Esophagus squamous epithelium (tissue), 5 donors: ENCODE measurements at places on chromosomes 16 and 17.

- no peak for DNase-seq
Observed at GRCh38 chr16:81491541-81492188, 47.1 kb downstream of the CMIP start.

DNA sequence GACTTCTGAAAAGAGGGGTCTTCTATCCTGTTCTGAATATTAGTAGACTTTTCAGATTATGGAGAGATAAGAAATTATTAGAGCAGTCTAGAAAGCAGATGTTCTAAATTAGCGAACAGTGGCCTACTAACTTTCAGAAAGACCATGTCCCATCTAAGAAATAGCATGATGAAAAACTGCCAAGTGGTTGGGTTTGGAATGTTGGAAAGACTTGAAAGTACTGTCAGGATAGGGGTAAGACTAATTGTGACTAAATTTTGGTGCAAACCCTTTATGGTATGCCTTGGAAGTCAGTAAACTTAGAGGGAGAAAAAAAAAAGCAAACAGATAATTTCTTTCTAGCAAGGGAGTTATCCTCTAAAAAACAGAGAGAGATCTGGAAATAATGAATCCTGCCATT, 41.1 kb downstream of the TANGO6 start:
- no peak for DNase-seq

DNA sequence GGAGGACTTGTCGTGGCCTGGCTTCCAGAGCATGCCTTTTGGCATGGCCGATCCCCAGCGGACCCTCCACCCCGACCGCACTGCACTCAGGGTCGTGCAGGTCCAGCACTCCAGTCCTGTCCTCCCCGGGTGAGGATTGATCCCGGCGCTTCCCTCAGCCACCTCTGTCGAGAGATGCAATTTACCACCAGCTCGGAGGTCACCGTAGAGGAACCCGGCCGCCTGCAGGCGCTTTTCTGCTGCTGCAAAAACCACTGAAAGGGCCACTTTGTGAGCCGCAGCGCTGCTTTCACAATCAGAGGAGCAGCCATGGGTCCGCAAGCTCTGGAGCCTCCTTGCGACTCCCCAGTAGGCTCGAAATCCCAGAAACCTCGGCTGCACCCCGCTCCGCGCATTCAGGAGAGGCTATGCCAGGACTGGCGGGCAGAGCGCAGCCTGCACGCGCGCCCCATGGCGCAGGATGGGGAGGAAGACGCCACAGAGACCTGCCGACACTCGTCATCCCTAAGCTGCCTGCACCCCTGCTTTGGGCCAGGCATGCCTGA, 134.2 kb downstream of the HS3ST2 start:
- DNase-seq: no peak

GRCh38 chr16:87560428-87561199, 41.7 kb upstream of the JPH3 start:
- DNase-seq: no peak

GRCh38 chr17:77995146-77995852, 36.8 kb downstream of the TNRC6C start:
- no peak for DNase-seq

GRCh38 chr16:77300256-77300655, 101.0 kb downstream of the SYCE1L start:
- no peak for DNase-seq

- no peak for DNase-seq
Observed at GRCh38 chr16:9016824-9017223, 53.1 kb upstream of the USP7 start.

- no peak for DNase-seq
Observed at GRCh38 chr17:32495359-32496231, 8.8 kb downstream of the CDK5R1 start.

DNA sequence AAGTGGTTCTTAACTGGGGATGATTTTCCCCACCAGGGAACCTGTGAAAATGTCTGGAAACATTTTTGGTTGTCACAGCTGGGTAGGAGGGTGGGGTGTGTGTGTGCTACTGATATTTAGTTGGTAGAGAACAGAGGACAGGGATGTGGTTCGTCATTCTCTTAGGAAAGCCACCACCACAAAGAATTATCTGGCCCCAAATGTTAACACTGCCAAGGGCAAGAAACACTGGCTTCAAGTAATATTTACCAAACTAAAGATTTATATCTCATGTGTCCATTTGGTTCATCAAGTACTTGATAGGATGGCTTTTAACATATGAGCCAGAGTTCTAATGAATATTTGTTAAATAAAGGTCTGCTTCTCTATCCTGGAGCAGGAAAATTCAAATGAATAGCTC, 19.5 kb downstream of the MPHOSPH6 start:
- no peak for DNase-seq

- no peak for DNase-seq
Observed at GRCh38 chr16:4777339-4778049, 10.5 kb upstream of the ZNF500 start.

GRCh38 chr17:17834974-17835373, 1.8 kb downstream of the SREBF1 start:
- DNase-seq: no peak

DNA sequence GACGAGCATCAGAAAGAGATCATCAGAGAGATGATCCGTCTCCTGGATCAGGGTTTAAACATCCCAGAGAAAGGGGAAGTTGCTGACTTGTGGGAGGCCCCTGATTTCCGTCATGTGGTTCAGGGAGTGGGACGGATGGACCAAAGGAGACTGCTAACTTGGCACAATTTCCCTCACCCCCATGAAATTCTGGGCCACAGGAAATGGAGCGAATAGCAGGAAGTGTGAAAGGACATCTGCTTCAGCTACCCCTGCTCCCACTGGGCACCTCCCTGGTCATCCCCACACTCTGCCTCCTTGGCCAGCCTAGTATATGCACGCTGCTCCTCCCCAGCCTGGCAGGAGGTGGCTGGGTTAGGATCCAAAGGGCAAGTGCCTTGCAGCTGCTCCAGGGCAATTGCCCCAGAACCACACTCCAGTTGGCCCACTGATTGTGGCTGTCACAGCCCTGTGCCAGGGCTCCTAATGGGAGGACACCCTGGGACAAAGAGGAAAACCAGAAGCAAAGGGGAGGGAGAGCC, 1.3 kb downstream of the ARRB2 start:
- DNase-seq: no peak

DNA sequence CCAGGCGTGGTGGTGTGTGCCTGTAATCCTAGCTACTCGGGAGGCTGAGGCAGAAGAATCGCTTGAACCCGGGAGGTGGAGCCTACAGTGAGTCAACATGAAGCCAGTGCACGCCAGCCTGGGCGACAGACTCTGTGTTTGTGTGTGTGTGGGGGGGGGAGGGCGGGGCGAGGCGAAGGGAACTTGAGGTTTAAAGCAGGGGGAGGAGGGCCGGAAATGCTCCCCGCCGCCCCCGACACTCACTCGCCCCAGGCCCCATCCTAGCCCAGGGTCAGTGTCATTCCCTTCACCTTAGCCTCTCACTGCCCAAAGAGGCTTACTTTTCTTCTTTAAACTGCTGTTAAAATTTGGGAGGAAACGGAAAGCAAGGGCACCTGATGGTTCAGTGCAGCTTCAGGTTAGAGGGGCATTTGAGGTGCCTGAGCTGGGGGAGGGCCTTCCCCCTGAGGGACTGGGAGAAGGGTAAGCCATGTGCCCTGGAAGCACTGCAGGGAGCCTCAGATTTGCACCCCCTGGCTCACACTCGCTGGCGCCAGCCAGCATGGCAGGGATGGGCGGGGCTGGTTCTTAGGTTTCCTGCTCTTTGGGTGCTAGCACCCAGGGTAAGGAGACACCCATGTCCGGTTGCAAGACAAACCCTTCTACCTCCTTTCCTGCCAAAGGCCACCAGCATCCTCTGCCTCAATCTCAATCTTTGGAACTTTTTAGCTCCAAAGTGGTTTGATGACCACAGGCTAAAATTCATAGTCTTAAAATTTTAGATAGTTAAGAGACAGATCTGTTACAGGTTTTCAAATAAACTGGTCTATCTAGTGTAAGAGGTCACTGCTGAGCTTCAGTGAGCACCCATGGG, 2.2 kb upstream of the LIMD2 start:
- no peak for DNase-seq

DNA sequence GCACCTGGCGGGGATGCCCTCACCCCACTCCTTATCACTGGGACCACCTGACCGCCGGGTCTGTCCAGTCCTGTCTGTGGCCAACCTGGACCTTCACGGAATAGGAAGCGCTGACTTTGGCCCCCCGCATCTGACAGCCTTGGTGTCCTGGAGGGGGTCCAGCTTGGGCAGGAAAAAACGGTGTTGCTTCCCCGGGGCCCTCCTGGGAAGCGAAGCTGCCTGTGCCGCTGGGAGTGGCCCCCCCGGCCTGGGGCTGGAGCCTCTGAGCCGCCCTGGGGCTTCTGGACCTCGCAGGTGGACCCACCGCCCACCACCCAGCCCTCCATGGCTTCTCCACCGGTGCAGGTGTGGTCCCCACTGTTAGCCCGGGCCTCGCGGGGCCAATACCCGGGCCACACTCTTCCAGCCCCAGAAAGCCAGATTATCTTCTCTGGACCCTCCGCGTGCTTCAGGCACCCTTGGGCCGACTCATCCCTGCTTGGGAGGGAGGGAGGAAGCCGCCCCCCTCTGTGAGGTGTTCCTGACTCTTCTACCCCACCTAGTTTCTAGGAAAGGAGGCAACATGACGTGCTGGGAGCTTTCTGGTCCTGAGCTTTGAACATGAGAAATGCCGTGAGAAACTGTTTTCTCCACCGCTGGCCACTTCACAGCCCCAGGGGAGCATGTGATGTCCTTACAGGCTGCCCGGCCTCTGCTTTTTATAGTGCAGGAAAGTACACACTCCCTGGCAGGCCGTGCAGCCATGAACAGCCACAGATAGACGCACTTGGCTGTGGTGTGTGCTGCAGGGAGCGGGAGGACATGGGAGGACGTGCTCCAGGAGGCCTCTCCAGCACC, 1.1 kb downstream of the C1QTNF1 start:
- DNase-seq: no peak

DNA sequence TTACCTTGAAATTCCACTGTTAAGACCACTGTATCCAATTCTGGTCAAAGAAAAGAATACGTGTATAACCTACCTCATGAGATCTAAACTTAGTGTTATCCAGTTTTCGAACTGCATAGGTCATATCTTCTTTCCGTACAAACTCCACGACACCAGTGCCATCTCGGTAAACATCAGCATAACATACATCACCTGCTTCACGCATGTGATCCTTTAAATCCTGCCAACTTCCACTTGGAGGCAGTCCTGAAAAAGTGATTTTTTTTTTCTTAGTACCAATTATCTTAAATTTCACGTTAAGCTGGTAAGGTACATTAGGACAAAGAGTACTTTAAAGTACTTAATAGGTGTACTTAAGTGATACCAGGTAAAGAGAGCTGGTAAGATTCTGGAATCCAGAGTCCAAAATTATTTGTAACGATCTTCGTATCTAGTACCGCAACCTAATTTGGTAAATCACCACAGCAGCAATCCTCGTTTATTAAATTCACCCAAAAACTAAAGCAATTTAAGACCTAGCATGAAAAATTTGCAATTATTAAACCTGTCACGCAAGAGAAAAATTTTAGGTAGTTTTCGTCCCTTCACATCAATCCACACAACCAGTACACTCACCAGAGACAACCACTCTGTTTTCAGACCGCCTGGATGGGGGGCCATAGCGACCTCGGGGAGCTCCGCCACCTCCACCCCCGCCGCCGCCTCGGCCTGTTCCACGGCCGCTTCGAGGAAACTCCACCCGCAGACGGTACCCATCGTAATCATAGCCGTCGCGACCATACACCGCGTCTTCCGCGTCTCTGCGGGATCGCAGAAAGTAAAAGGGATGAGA, 1.1 kb downstream of the SRSF1 start:
- no peak for DNase-seq

DNA sequence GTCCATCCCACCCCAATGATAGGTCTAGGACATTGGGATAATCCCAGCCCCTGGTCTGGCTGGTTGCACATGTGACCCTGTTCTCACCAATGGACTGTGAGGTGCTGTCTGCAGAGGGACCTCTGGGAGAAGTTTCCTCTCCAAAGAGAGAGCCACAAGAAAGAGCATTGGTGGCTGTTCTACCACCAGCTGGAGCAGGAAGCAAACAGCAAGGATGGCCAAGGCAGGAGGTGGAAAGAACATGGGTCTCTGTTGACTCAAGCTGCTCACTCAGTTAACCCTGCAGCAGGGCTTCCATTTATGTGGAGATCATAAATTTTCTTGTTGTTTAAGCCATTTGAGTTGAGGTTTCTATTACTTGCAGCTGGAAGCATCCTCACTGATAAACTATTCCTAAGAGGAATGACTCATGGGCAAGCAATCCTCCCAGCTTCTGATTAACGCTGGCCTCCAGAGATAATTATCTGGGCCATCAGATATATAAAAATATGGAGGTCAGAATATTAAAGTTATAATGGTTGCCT, 52.6 kb downstream of the CYB5B start:
- DNase-seq: no peak

DNA sequence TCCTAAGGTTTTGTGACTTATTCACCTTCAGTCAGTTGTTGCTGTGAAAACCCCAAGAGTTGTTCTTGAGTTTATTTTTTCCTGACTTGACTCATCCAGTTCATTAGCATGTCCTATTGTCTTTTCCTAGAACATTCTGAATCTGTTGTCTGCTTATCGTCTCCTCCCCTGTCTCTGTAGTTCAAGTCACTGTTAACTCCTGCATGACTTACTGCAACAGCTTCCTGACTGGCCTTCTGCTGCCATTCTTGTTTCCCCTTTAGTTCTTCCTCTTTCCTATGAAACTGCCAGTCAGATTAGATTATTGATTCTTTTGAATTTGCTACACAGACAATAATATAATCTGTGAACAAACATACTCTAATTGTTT, 161.5 kb downstream of the FTO start:
- DNase-seq: no peak

DNA sequence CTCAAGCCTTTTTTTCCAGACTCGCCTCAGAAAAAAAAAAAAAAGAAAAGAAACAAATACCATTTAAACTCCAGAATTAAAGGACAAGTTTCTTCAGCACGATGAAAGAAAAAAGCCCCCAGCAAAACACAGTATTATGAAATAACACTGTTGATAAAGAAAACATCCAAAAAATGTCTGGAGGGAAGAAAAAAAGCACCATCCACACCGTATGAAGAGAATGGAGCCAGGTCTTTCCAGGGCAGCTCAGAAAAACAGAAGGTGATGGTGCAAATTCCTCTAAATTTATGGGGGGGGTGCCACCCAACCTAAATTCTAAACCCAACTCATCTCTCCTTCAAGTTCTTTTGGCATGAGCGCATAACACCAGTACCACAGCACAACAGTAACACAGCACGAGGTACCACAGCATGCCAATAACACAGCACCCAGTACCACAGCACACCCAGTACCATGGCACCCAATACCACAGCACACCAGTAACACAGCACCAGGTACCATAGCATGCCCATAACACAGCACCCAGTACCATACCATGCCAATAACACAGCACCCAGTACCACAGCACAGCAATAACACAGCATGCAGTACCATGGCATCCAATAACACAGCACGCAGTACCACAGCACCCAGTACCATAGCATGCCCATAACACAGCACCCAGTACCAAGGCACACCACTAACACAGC, 19.0 kb downstream of the AXIN1 start:
- DNase-seq: no peak

- no peak for DNase-seq
Observed at GRCh38 chr16:1561266-1561665, 27.8 kb downstream of the TMEM204 start.

- no peak for DNase-seq
Observed at GRCh38 chr17:42676424-42677011, at the start of gene PLEKHH3. TSS of gene PLEKHH3 (minus strand) at chr17:42676994. CDS start at chr17:42676563, 431 bp downstream.

- DNase-seq: no peak
Observed at GRCh38 chr16:54722210-54722676, 208.4 kb upstream of the IRX5 start.

- DNase-seq: no peak
Observed at GRCh38 chr17:42276609-42277341, 584 bp upstream of the STAT5B start.

- no peak for DNase-seq
Observed at GRCh38 chr16:84013787-84014569, 28.6 kb downstream of the SLC38A8 start.
